Activated naive CD4-positive, alpha-beta T cell treated with anti-CD3 and anti-CD28 coated beads, Interleukin-2, amount 50 U/mL, for 16 hours (primary cell): ENCODE measurements at places on chromosomes 12 and 14.

DNA sequence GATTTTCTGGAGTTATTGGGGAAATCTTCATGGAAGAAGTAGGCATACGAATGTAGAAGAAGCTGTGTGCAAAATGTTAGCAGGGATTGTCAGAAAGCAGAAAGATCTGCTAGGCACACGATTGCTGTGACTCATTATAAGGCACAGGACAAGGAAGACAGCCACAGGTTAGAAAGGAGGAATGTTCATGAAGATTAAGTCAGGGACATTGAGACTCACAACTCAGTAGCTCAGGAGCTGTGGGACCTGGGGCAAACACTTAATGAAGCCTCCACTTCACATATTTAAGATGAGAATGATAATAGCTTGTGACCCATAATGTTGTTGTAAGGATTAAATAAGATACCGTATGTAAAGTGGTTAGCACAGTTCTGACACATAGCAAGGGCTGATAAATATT is 26.6 kb upstream of the RTRAF start:
- no peak for DNase-seq

DNA sequence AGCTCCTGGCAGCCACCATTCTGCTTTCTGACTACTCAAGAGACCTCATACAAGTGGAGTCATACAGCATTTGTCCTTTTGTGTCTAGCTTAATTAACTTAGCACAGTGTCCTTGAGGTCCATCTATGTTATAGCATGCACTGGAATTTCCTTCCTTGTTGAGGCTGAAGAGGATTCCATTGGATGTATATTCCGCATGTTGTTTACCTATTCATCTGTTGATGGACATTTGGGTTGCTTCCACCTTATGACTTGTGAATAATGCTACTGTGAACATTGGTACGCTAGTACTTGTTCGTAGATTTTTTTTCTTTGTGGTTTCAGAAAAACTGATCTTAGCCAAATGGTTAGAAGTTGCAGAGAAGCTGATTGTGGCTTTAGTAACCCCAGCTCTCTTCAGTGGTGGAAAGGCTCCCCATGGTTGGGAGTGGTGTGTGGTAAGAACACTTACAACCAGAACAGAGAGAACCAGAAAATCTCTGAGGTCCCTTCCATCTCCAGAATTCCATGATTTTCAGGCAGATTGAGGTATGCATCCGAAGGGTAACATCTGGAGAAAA is 118.4 kb downstream of the SAMD4A start:
- no peak for DNase-seq

DNA sequence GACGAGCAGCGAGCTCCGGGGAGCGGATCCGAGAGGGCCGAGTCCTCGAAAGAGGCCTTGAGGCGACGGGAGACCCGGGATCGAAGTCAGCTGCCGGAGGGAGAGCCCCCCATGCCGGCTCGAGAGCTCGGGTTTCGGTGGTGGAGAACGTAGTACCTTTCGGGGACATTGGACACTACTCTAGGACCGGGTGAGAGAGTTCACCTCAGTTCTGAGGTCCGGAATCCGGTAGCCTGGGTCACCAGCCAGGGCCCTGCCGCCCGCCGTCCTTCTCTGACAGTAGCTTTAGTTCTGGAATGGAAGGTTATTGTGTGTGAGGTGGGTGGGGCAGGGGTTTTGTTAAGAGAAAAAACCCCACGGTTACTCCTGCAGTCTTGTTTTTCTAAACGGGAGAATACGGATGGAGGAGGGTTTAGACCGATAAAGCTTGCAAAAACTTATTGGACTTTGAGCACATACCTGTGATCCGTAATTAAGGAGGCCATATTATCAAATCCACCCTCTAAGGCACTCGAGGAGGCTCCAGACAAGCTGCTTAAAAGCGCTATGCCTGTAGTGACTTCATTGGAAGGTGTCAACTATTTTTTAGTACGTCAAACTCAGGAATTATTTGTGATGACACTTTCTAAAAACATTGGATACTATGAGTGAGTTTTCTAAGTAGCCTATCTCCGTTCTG is 765 bp downstream of the SCYL2 start:
- peak; percentile 14 for DNase-seq

GRCh38 chr14:105940534-105941225 is 414.3 kb downstream of the TMEM121 start:
- no peak for DNase-seq

- DNase-seq: no peak
Measured at GRCh38 chr14:89465876-89466275, 48.8 kb upstream of the FOXN3 start.

GRCh38 chr14:105126981-105127329 is 41.6 kb downstream of the JAG2 start:
- no peak for DNase-seq

DNA sequence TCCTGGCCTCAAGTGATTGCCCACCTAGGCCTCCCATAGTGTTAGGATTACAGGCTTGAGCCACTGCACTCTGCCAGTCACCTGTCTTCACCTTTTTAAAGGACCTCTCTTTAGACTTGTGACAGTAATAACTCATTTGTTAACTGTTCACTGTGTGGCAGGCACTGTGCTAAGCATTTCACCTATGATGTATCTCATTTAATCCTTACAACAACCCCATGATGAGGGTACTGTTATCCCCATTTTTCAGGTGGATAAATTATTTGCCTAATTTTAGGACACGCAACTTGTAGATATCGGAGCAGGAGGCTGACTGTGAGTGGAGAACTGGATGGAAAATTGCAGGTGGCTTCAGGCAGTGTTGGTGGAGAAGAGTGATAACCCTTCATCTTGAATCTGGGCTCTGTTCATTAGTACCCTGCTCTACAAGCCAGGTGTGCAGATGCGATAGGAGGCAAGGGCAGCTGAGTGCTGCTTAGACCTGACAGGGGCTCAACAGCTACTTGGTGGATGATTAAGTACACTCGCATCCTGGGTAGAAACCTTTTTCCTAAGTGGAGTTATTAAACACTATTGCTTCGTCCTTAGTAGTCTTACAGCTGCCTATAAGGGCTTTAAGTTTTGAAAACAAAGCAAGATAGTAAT is 2.7 kb downstream of the TCTN1 start:
- no peak for DNase-seq

DNA sequence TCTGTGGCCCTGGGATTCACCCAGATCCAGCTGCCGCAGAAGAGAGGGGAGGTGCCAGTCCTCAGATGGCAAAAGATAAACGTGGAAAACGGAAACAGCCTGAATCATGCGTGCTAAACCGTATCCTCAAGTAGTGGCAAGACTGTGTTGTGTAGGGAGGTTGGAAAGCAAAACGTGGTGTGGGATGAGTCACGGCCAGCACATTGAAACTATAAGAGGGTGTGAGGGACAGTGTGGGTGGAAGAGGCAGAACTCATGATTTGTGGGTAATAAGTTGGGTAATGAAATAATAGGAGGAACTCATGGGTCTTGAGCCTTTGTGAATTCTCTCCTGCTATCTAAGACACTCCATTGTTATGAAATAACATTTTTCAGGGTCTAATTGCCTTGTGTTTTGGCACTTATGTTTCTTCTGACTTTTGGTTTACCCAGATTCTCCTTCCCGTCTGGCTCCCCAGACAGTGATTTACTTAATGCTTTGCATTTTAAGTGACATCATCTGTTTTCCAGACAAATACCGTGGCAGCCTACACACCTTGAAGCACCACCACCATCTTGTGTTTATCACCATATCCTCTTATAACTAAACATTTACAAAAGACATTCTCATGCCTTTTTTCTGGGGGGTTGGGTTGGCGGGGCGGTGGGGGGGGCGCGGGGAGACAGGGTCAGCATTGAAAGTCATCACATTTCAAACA is 62.3 kb upstream of the PTCSC3 start:
- DNase-seq: no peak

DNA sequence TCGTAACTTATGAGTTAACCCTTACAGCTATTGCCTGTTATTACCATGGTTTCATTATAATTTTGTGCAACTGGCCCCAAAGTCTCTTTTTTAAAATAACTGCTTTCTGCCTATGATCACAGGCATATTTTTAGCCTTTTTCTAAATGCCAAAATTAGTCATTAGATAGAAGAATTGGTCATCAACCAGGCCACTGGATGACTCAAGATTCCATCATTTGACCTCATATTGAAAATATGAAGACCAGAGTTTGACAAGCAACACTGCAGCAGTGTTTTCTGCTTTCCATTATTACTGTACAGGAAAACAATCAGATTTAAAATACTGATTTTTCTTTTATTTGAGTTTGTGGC is 54.7 kb upstream of the OTOGL start:
- no peak for DNase-seq

- peak; percentile 11 for DNase-seq
Measured at GRCh38 chr14:81169711-81170103, 51.1 kb downstream of the GTF2A1 start.

- no peak for DNase-seq
Measured at GRCh38 chr12:57112492-57113294, 1.5 kb upstream of the STAT6 start.

DNA sequence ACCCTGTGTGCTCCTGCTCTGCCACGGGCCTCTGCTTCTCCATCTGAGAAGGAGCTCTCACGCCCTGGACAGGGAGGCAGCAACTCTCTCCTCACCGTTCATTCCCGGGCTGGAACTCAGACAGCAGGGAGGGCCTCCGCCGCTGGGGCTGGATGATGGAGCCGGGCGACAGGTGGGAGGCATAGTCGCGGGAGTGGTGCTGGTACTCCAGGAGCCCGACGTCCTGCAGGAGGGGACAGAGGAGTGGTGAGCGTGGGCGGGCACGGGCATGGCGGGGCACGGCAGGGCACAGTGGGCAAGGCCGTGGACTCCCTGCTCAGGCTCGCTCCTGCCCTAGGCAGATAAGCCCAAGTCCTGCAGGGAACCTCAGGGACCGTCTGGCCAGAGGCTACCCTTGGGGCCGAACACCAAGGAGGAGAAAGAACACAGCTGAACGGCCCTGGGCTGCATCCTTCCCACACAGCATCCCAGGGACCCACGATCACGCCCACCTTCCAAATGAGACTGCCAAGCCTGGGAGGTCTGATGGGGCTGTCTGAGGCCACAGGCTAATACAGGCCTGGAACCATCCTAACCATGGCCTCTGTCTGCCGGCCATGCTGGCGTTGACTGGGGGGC is 81.0 kb downstream of the NCOR2 start:
- no peak for DNase-seq

GRCh38 chr12:49623142-49623904 is at the start of gene PRPF40B:
TSS of gene PRPF40B (plus strand) at chr12:49623561. CDS start at chr12:49623591, 30 bp downstream.
- DNase-seq: peak; percentile 87

DNA sequence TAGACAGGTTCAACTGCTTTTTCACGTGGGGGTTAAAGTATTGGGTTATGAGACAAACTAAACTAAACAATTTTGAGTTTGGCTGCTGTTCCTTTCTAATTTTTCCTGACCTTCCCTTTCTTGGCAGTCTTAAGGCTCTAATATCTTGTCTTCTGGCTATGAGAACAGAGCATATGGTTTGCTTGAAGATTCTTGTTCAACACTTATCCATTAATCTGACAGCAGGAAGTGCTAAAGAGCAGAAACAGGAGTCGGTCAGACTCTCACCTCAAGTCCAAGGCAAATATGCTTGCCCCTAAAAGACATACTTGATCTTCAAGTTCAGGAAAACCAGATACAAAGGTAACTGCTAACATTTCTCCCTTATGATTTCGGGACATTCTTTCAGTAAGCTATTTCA is 52.6 kb upstream of the KCNJ8 start:
- DNase-seq: no peak

DNA sequence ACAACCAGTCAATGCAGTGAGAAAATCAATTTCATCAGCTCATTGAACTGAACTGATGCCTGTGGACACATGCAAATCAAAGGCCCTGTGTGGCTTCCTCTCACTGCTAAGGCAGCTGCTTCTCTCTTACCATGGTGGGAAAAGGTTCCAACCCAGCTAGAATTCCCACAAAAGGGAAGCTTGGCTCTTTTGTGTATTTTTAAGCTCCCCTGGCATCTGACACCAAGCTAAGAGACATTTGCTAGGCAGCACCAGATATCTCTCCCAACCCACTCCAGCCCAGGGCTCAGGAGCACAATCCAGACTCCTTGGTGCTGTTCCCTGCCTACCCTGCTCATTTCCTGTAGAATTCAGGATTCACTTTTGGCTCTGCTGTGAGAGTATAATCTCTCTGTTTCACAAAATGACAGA is 129.6 kb downstream of the GXYLT1 start:
- no peak for DNase-seq

DNA sequence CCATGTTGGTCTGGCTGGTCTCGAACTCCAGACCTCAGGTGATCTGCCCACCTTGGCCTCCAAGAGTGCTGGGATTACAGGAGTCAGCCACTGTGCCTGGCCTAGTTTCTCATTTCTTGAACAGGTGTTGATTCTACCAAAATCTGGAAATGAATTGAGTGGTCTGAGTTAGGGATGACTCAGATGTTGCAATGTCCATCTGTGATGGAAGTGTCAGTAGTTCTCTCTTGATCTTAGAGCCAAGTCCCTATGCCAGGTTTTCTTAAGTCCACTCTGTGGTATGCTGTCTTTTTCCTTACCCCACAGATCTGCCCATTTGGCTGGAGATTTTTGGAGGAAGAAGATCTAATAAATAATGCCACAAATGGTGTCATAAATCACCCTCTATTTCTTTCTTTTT is 12.6 kb downstream of the SNAPC1 start:
- no peak for DNase-seq

DNA sequence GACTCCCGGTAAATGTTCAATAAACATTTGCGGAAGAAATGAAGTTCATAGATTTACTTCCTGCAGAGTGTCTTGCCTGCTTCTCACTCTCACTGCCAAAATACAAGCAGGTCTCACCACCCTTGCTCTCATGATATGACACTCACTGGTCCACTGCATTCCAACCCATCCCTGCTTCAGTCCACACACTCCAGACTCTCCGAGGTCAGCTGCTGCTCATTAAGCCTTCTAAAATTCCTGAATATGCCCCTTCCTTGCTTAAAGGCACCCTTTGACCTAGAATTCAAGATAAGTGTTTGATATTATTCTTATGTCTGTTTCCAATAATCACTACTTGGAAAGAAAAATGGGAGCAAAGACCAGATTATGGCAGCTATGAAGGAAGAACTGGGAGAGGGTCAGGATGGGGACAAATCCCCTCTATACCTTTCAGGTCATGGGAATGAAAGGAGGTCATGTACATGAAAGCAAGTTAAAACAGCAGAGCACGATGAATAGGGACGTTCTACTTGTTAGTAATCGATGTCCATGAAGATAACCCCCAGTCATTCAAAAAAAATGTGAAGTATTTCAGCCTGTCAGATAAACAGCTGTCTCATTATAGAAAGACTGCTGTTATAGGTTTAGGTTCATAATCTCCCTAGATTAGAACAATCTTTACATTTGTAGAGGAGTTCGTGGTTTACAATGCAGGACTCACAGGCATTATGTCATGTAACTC is 10.5 kb upstream of the NID2 start:
- DNase-seq: no peak

GRCh38 chr12:53427905-53428594 is 4.4 kb downstream of the AMHR2 start:
- peak; percentile 43 for DNase-seq
